Fibroblast of upper back skin (primary cell): ENCODE measurements at places on chromosomes 2 and 18.

DNA sequence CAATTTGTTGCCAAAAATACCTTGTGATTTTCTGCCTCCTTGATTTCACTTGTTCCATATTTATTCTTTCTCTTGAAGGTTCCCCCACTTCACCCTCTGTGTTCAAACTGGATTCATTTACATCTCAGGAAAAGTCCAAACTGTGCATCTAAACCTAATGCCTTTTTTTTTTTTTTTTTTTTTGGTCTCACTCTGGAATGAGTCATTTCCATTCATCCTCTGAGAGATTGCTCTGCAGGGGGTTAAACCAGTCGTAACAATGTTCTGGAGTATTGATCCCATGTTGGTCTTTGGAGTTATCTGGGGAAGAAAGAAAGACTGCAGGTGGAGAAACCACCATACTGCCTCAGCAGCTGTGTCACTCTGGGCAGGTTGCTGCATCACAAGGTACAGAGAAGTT, 119.7 kb downstream of the TACR1 start:
- peak; percentile 50 for DNase-seq

GRCh38 chr2:233448220-233448559, 93.9 kb downstream of the DGKD start:
- no peak for DNase-seq

- DNase-seq: peak; percentile 65
Observed at GRCh38 chr2:35298493-35298892, 1057.1 kb upstream of the CRIM1 start.

GRCh38 chr2:46535360-46535759, 56.0 kb downstream of the TMEM247 start:
- no peak for DNase-seq

DNA sequence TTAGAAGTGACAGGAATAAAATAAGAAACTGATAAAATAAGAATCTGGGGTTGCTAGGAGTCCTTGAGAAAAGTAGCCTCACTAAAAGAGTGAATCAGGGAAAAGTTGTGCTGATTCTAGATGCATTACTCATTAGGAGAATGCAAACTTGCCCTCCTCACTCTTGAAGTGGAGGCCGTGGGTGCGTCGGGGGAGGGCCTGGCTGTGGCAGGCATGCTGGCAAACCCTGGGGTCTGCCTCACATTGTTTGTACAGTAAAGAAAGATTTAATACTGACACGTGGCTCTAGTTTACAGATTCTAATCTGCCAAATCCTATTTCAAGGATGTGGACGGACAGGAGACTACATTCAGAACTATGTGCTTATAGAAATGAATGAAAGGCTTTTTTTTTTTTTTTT, 41.9 kb downstream of the TANC1 start:
- peak; percentile 76 for DNase-seq

- peak; percentile 94 for DNase-seq
Observed at GRCh38 chr2:28004086-28004485, 113.6 kb downstream of the BABAM2 start.

DNA sequence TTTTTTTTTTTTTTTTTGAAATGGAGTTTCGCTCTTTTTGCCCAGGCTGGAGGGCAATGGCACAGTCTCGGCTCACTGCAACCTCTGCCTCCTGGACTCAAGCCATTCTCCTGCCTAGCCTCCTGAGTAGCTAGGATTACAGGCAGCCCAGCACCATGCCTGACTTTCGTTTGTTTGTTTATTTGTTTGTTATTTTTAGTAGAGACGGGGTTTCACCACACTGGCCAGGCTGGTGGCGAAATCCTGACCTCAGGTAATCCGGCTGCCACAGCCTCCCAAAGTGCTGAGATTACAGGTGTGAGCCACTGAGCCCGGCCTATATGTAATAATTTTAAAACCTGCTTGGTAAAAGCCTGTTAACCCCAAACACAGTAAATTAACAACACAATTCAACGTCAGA, 435.7 kb downstream of the LRRTM4 start:
- DNase-seq: no peak

- DNase-seq: no peak
Observed at GRCh38 chr2:71634567-71634966, 181.2 kb downstream of the DYSF start.

DNA sequence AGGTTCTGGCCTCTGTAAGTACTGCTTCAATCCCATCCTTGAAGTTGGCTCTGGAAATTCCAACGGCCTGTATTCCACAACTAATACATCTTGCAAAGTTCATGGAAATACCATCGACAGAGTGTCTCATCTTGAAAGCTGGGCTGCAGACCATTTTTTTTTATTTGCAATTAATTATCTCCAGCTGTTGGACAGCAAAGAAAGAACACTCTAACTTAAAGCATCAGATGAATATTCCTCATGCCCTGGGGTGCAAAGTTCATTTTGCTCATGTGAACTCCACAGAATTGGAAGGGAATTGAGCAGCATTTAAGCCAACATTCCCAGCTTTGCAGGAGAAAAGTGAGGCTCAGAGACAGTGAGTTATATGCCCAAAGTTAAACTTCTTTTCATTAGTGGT, 96.5 kb upstream of the PIEZO2 start:
- DNase-seq: peak; percentile 87

DNA sequence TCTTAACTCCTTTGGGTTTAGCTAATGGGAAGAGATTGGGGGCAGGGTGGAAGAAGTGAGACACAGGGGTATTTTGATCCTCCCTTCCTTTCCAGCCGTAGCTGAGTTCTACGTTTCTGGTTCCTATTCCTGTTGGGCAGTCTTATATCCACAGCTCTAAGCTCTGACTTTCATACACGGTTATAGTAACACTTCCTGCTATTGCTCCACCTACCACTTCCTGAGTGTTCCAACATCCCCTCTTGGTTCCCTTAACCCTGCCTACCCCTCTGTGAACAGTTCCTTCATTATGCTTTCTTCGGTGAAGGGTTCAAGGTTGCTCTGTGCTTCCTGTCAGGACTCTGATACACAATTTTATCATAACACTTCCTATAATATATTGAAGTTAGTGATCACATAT, 205.1 kb downstream of the DNAH7 start:
- DNase-seq: no peak

GRCh38 chr18:42915299-42915698, 200.2 kb downstream of the RIT2 start:
- DNase-seq: no peak

GRCh38 chr2:71157124-71157793, 26.8 kb downstream of the MPHOSPH10 start:
- DNase-seq: peak; percentile 36

GRCh38 chr18:56210520-56210919, 427.9 kb downstream of the TXNL1 start:
- DNase-seq: no peak

- DNase-seq: no peak
Observed at GRCh38 chr2:1488181-1488671, 75.0 kb downstream of the TPO start.

DNA sequence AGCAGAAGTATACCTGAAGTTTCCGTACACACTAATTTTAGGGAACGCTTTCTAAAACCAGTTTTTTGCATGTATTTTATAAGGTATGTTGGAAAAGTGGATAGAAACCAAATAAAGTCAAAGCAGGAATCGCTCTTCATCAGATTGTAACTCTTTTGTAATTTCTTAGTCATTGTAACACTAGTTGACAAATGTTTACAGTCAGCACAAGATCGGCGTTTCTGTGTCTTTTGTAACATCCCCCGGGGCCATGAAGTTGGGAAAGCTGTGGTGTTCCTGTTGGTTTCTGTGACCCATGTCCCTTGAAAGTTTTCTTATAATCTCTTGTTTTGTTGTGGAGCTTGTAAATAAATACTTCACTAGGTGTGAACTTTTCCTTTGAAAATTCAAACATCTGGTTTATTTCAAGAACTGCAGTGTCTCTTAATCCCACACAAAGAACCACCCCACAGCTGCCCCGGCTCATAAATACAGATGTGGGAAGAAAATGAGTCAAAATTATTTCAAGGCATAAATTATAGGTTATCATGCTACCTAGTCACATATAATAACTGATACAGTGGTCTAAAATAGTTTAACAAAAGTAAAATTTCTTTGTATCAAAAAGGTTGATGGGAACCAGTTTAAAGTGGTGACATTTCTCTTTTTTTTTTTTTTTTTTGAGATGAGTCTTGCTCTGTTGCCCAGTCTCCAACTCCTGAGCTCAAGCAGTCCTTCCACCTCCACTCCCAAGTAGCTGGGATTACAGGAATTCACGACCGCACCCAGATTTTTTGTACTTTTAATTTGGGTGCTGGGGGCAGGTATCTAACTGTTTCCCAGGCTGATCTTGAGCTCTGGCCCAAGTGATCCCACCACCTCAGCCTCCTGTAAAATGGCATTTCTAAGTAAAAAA, 751 bp upstream of the NMI start:
- DNase-seq: no peak

- peak; percentile 91 for DNase-seq
Observed at GRCh38 chr2:223576873-223577272, 25.3 kb downstream of the SCG2 start.

DNA sequence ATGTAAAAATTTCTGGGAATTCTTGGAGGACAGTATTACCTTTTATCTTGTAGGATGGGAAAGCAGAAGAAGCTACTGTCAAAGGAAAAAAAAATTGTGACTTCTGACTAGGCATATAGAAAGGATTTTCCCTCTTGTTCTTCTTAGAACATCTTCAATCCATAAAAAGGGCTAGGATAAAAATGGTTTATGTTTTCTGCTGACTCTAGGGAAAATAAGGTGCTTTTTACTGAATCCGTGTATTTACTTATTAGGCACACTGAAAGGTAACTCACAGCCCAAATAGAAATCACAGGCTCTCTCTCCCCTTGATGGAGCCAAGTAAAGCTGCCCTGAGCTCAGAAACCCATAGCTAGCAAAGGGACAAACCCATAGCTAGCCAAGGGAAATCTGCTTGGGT, 74.6 kb downstream of the EPAS1 start:
- DNase-seq: no peak

- DNase-seq: no peak
Observed at GRCh38 chr2:219648176-219648575, 20.7 kb downstream of the SLC4A3 start.

DNA sequence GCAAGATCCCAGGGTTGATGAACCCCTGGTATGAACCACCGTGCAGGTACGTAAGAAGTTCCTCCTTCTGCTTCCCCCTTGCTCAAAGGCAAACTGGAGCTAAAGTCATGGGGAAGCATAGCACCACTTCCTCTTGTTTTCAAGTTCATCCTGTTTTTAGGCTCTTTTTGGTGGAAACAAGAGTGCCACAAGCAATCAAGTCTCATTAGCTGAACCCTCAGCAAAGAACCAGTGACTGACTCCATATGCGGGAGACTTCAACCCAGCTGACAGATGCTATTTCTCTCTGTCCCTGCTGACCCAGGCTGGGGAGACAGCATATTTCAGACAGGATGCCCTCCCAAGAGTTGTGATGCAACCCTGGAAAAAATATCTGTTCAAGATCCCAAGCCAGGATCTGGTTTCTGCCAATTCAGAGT, 47.7 kb downstream of the BCL2 start:
- DNase-seq: no peak

- peak; percentile 28 for DNase-seq
Observed at GRCh38 chr2:226403369-226403768, 396.3 kb downstream of the IRS1 start.

DNA sequence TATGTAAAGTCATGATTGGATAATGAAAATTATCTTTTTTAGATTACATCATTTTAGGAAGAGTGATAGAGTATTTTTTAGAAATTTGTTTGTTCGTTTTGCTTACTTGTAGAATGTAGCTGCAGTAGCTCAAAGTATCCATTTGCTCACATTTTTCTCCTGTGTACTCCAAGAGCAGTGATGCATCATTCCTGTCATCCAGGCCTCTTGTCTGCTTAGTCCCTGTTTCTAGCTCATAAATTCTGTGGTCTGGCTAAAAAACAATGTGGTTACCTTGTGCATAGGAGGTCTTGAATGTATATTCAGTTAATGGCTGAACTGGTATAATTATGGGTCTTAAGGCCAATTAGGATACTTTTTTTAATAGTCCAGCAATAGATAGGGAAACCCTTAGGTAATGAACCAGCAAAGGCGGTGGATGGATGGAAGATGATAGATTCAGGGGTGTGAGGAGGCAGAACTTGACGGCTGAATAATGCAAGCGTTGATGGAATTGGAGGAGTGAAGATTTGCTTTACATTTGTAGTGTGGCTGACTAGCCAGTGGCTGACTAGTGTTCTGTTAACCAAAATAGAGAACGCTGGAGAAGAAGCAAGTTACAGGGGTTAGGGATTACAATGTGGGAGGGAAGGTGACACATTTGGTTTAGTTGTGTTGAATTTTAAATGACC, 145.0 kb downstream of the ZNF407 start:
- DNase-seq: peak; percentile 63

DNA sequence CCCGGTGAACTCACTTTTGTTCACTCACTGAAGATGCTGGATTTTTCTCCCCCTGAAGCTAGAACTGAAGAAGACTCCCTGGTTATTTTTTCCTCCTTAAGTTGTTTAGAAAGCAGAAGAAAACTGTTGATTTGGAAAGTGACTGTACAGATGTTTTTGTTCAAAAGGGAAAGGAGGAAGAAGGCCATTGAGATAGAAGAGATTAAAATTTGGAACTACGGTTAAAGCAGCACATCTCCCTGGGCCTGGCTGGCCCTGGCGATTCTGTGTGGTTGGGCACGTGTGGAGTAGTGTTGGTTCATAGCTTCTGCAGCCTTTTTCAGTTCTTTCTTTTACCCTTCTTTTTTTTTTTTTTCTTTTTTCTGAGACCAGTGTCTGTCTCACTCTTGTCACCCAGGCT, 109.2 kb downstream of the MAP4K4 start:
- no peak for DNase-seq

- DNase-seq: no peak
Observed at GRCh38 chr2:197200051-197200761, 110.4 kb downstream of the ANKRD44 start.

GRCh38 chr2:5673145-5674025, 18.8 kb upstream of the SOX11 start:
- DNase-seq: no peak
